Type B pancreatic cell (in vitro differentiated cells): ENCODE measurements at places on chromosomes 7 and 10. TPM values are rescaled to one million over a fixed set of nuclear protein-coding genes. Genes with fewer than 3 reads are reported as not detected.

DNA sequence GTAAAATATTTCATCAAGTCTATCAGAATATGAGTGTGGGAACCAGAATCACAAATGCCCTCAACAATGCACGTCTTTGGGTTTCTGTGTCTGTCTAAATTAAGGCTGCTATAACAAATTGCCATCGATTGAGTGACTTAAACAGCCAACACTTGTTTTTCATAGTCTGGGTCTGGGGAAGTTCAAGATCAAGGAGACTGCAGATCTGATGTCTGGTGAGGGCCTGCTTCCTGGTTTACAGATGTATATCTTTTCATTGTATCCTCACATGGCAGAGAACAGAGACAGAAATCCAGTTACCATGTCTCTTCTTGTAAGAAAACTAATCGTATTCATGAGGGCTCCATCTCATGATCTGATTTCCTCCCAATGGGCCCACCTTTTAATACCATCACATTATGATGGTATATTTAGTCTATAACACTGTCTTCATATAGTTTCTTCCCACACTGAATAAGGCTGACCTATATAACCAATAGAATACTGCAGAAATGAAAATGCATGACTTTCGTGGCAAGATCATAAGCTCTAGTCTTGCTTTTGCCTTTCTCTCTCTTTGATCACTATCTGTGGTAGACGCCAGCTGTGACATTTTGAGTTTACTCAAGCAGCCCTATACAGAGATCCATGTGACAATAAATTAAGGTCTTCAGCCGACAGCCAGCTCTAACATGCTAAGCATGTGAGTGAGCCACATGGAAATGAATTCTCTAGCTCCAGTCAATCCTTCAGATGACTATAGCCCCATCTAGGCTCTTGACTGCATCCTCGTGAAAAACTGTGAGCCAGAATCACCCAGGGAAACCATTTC, 51.9 kb downstream of the THSD7A start:
- H3K36me3 ChIP-seq = no peaks in the 10 kb centered on the region
- DNase-seq = no peak
- H3K4me1 ChIP-seq = peaks cover 3% of the 10 kb centered on the region
- no peak overlapping the region for H3K4me3 ChIP-seq
- H3K27ac ChIP-seq = no peak overlapping the region
- H3K27me3 ChIP-seq = no peaks in the 10 kb centered on the region

GPC2 gene
- total RNA-seq = 20.6 and 53.3 TPM in 2 replicates

GRCh38 chr10:58152673-58153263, 114.9 kb downstream of the IPMK start:
- H3K4me3 ChIP-seq = no peak overlapping the region
- peaks cover 5% of the 10 kb centered on the region for H3K4me1 ChIP-seq
- H3K36me3 ChIP-seq = no peaks in the 10 kb centered on the region
- H3K27ac ChIP-seq = no peak overlapping the region

ADAMTS14 gene
- 0.29 and 1.4 TPM in 2 replicates for total RNA-seq

- H3K27ac ChIP-seq = no peak overlapping the region
- H3K4me1 ChIP-seq = peaks cover 20% of the 10 kb centered on the region
- peaks cover 4% of the 10 kb centered on the region for H3K36me3 ChIP-seq
- no peak for DNase-seq
- peaks cover 4% of the 10 kb centered on the region for H3K27me3 ChIP-seq
Measured at GRCh38 chr10:121615435-121615793, 17.2 kb upstream of the FGFR2 start.

DNA sequence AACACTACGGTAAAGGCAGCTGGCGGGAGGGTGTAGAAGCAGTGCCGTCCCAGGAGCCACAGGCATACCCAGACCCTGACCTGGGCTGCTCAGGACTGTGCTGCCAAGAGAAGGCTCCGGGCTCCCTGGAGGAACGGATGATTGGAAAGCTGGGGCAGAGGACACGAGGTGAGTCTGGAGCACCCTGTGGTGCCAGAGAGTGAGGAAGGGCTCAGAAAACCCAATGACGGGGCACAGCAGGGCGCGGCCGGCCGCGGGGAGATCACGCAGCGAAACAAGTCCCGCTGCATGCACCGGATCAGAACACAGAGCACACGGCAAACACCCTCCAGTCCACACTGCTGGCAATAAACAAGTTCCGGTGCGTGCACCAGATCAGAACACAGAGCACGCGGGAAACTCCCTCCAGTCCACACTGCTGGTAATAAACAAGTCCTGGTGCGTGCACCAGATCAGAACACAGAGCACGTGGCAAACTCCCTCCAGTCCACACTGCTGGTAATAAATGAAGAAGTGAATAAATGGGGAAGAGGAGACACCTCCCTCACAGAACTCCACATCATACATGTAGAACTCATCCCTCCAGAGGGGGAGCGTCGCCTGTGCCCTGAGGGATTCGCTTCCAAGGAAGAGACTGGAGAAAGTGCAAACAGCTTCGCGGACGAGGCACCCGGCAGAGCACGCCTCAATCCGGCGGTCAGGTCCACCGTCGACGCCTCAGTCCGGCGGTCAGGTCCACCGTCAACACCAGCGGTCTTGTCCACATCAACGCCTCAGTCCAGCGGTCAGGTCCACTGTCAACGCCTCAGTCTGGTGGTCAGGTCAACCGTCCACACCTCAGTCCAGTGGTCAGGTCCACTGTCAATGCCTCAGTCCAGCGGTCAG, 265.0 kb downstream of the MAD1L1 start:
- peaks cover 8% of the 10 kb centered on the region for H3K4me1 ChIP-seq
- no peak for DNase-seq
- no peak overlapping the region for H3K4me3 ChIP-seq
- no peaks in the 10 kb centered on the region for H3K27me3 ChIP-seq
